HepG2 (cell line): ENCODE measurements at places on chromosomes 2 and 18. TPM values are rescaled to one million over a fixed set of nuclear protein-coding genes. Genes with fewer than 3 reads are reported as not detected.

DNA sequence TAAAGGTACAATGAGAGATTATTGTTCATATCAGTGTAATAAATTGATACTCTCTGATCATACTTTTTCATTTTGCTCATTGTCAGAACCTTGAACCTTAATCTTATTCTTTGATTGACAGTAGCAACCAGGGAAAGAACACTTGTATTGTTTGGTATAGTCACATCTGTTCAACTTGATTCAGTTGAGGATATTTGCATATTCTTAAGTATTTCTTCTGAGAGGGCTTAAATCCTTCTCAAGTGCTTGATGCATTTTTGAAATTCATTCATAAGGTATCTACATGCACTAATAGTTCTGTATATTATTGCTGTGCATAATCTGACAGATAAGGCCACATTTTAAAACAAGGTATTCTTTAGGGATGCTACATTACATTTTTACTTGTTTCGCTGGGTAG, 118.9 kb downstream of the EHBP1 start:
- H3K27me3 ChIP-seq = no peaks in the 10 kb centered on the region
- peaks cover 19% of the 10 kb centered on the region for H3K36me3 ChIP-seq
- peaks cover 15% of the 10 kb centered on the region for H3K4me1 ChIP-seq
- no peak overlapping the region for H3K4me3 ChIP-seq
- H3K27ac ChIP-seq = no peak overlapping the region

- H3K4me3 ChIP-seq = no peak overlapping the region
- DNase-seq = no peak
- H3K4me1 ChIP-seq = no peaks in the 10 kb centered on the region
- no peaks in the 10 kb centered on the region for H3K36me3 ChIP-seq
- no peaks in the 10 kb centered on the region for H3K27me3 ChIP-seq
Measured at GRCh38 chr2:223586261-223586660, 15.9 kb downstream of the SCG2 start.

DNA sequence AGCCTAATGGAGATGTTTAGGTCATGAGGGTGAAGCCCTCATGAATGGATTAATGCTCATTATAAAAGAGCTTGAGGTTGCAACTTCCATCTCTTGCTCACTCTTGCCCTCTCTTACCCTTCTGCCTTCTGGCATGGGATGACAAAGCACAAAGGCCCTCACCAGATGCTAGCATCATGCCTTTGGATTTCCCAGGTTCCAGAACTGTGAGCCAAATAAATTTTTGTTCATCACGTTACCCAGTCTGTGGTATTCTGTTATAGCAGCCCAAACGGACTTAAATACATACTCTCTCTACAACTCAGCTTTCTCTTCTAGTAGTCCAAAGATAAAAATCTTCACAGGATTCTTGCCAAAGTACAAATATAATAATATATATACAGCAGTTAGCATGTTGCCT, 75.8 kb downstream of the LNPK start:
- H3K4me1 ChIP-seq = no peaks in the 10 kb centered on the region
- H3K27me3 ChIP-seq = no peaks in the 10 kb centered on the region

- H3K4me1 ChIP-seq = no peaks in the 10 kb centered on the region
- H3K27ac ChIP-seq = no peak overlapping the region
- no peak for DNase-seq
- H3K4me3 ChIP-seq = no peak overlapping the region
- H3K27me3 ChIP-seq = no peaks in the 10 kb centered on the region
Measured at GRCh38 chr18:27728659-27729058, 448.3 kb downstream of the CDH2 start.

GRCh38 chr2:221107424-221107823, 464.7 kb downstream of the EPHA4 start:
- no peaks in the 10 kb centered on the region for H3K36me3 ChIP-seq
- no peaks in the 10 kb centered on the region for H3K4me1 ChIP-seq
- no peak for DNase-seq
- H3K27me3 ChIP-seq = no peaks in the 10 kb centered on the region
- no peak overlapping the region for H3K27ac ChIP-seq

- no peak overlapping the region for H3K27ac ChIP-seq
- no peaks in the 10 kb centered on the region for H3K27me3 ChIP-seq
- no peaks in the 10 kb centered on the region for H3K36me3 ChIP-seq
- H3K4me3 ChIP-seq = no peak overlapping the region
- DNase-seq = peak; percentile 43
Measured at GRCh38 chr2:204900487-204900886, 355.2 kb downstream of the PARD3B start.

GRCh38 chr2:59277671-59278070, 1036.5 kb upstream of the FANCL start:
- no peaks in the 10 kb centered on the region for H3K4me1 ChIP-seq
- H3K4me3 ChIP-seq = no peak overlapping the region
- DNase-seq = no peak
- H3K27me3 ChIP-seq = no peaks in the 10 kb centered on the region
- no peak overlapping the region for H3K27ac ChIP-seq

- H3K27me3 ChIP-seq = peaks cover 11% of the 10 kb centered on the region; the same call in 1 of the 3 replicates
- H3K4me1 ChIP-seq = no peaks in the 10 kb centered on the region
- no peak overlapping the region for H3K27ac ChIP-seq
- DNase-seq = no peak
- H3K4me3 ChIP-seq = no peak overlapping the region
Measured at GRCh38 chr18:75321431-75321830, 106.1 kb downstream of the SMIM21 start.

DNA sequence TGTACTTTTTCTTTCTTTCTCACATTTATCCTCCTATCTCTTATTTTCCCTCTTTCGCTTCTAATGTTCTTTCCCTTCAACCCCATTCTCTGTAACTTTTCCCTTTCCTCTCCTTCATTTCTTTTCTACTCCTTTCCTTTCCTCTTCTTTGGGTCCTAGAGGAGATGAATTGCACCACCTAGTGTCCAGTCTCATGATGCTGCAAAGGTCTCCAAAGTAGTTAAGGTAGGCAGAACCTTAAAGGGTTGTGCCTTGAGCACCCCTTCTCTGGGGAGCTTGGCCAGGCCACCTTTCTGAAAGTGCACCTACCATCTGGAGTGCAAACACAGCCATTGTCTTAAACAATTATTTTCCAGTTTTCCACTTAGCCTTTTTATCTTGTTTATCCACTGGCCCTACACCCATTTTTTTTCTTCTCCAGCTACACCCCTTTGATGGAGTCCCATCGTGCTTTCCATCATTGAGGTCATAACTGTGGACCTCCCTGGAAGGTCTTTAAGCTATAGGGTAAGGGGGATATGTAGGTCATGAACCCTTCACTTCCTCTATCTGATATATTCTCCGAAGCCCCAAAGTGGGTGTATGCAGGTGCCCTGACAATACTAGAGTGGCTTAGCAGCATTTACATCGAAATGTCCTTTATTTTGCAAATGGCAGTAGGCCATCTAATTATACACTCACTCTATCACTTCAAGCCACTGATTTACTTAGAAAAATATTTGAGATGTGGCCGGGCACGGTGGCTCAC, 155.9 kb downstream of the ESCO1 start:
- H3K36me3 ChIP-seq = no peaks in the 10 kb centered on the region
- no peak overlapping the region for H3K4me3 ChIP-seq
- peak; percentile 54 for DNase-seq
- peaks cover 2% of the 10 kb centered on the region; the same call in 1 of the 2 replicates for H3K4me1 ChIP-seq
- H3K27ac ChIP-seq = no peak overlapping the region

DNA sequence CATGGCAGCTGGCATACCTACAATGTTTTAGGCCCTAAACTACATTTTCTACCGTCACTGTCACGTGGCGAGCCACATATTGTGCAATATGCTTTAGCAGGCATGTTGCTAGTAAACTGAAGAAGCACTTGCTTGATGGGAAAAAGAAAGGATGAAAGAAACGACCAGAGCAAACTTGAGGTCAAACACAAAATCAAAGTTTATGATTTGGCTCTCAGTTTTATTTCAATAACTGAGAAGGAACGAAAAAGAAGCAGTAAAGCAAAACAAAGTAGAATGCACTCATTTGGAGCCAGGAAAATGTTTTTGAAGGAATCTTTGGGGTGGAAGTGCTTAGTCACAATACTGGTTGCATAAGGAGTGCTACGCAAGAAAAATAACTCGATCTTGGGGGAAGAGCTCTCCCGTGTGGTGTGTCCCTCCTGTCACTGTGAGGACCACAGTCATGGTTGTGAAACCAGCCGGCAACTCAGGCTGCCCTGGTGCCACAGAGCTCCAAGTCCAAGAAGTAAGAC, 349.8 kb downstream of the RBM43 start:
- H3K27ac ChIP-seq = no peak overlapping the region
- H3K36me3 ChIP-seq = no peaks in the 10 kb centered on the region
- DNase-seq = peak; percentile 24
- no peak overlapping the region for H3K4me3 ChIP-seq
- H3K27me3 ChIP-seq = no peaks in the 10 kb centered on the region

- no peak for DNase-seq
- no peaks in the 10 kb centered on the region for H3K27me3 ChIP-seq
- H3K4me3 ChIP-seq = no peak overlapping the region
- H3K27ac ChIP-seq = no peak overlapping the region
- no peaks in the 10 kb centered on the region for H3K4me1 ChIP-seq
- no peaks in the 10 kb centered on the region for H3K36me3 ChIP-seq
Measured at GRCh38 chr2:183998041-183998796, 600.1 kb upstream of the ZNF804A start.

GRCh38 chr2:152445791-152446201, 110.8 kb downstream of the FMNL2 start:
- DNase-seq = no peak
- H3K4me3 ChIP-seq = no peak overlapping the region
- H3K4me1 ChIP-seq = peaks cover 59% of the 10 kb centered on the region
- no peak overlapping the region for H3K27ac ChIP-seq
- no peaks in the 10 kb centered on the region for H3K27me3 ChIP-seq

- no peak for DNase-seq
- no peak overlapping the region for H3K4me3 ChIP-seq
- no peak overlapping the region for H3K27ac ChIP-seq
- H3K36me3 ChIP-seq = no peaks in the 10 kb centered on the region
- H3K4me1 ChIP-seq = peaks cover 37% of the 10 kb centered on the region
Measured at GRCh38 chr2:159612255-159612901, 4.0 kb downstream of the BAZ2B start.

GRCh38 chr2:96808176-96808837, 7.8 kb upstream of the CNNM3 start:
- no peaks in the 10 kb centered on the region for H3K36me3 ChIP-seq
- DNase-seq = no peak
- H3K4me1 ChIP-seq = peaks cover 76% of the 10 kb centered on the region
- H3K27ac ChIP-seq = no peak overlapping the region
- H3K4me3 ChIP-seq = no peak overlapping the region

- H3K36me3 ChIP-seq = no peaks in the 10 kb centered on the region
- peaks cover 15% of the 10 kb centered on the region for H3K4me1 ChIP-seq
- no peaks in the 10 kb centered on the region; the same call in 1 of the 2 replicates for H3K27me3 ChIP-seq
- H3K27ac ChIP-seq = no peak overlapping the region
- H3K4me3 ChIP-seq = no peak overlapping the region
- DNase-seq = no peak
Measured at GRCh38 chr2:11870584-11870983, 124.2 kb downstream of the LPIN1 start.

- no peak overlapping the region for H3K27ac ChIP-seq
- no peaks in the 10 kb centered on the region for H3K4me1 ChIP-seq
- H3K27me3 ChIP-seq = no peaks in the 10 kb centered on the region
- H3K4me3 ChIP-seq = no peak overlapping the region
- DNase-seq = no peak
Measured at GRCh38 chr18:60157810-60158209, 214.8 kb downstream of the MC4R start.

DNA sequence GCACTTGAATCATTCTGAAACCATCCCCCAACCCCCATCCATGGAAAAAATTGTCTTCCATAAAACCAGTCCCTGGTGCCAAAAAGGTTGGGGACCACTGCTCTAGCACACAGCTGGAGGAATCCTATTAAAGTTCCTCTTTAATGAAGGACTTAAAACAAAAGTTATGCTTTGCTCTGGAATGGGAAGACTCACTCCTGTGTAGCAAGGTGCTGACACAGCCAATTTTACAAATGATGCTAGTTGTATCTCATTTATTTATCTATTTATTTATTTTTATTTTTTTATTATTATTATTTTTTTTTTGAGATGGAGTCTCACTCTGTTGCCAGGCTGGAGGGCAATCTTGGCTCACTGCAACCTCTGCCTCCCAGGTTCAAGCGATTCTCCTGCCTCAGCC, 58.9 kb upstream of the NDUFV2 start:
- no peak overlapping the region for H3K4me3 ChIP-seq
- peaks cover 29% of the 10 kb centered on the region for H3K4me1 ChIP-seq
- H3K27ac ChIP-seq = no peak overlapping the region
- H3K27me3 ChIP-seq = no peaks in the 10 kb centered on the region

DNA sequence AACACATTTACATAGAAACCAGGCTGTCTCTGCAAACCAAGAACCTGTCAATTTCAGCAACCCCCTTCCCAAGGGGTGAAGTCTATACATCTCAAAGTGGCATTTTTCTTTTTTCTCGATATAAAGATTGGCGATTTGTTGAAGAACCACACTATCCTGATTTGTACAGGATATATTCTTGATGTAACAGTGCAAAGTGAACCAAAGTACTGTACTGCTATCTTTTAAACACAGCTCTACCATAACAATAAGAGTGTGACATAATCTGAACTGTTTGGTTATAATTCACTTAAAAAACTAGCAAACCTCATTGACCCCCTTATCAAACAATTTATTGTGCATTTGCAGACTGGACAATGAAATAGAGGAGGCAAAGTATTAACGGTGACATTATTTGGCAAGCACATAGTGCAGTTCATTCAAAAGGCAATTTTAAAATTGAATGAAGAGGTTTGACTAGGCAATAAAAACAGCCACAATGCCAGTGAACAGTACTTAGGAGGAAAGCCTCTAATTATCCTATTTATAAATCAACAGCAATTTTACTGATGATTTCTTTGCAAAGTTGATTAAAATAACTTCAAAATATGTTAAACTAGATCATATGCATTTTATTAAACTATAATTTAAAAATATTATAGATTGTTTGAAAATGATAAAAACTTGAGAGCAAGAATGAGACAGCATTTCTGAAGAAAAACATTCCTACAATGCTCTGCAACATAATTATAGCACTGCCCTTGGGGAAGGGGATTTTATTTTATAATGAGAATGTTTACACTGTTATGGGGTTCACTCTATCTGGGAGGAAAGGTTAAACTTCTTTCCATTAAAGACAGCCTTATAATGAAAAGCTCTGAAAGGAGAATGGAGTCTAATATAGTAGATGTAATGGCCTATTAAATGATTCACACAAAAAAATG, 440.9 kb downstream of the ZEB2 start:
- H3K27me3 ChIP-seq = no peaks in the 10 kb centered on the region
- H3K4me1 ChIP-seq = no peaks in the 10 kb centered on the region
- no peak for DNase-seq
- no peaks in the 10 kb centered on the region for H3K36me3 ChIP-seq
- H3K4me3 ChIP-seq = no peak overlapping the region

The IL1B gene
- total RNA-seq = not detected in 2 replicates

The IL1RL1 gene
- total RNA-seq = 0.02 and 0.06 TPM in 2 replicates

The TUBA3D gene
- not detected in 2 replicates for total RNA-seq

The ALLC gene
- total RNA-seq = 0.11 TPM in 1 of 2 replicates, not detected in the other

The EIPR1 gene
- 70.0 and 92.3 TPM in 2 replicates for total RNA-seq

The SCN9A gene
- 11.8 and 15.3 TPM in 2 replicates for total RNA-seq

The PKDCC gene
- 28.5 and 52.6 TPM in 2 replicates for total RNA-seq

The DOK1 gene
- 0.53 and 0.66 TPM in 2 replicates for total RNA-seq

The ZNF804A gene
- total RNA-seq = 0.06 and 0.07 TPM in 2 replicates

The ASAP2 gene
- total RNA-seq = 7.3 and 7.5 TPM in 2 replicates

The BBS5 gene
- total RNA-seq = 3.3 and 4.5 TPM in 2 replicates

The CTNNA2 gene
- not detected in 2 replicates for total RNA-seq

The EMILIN1 gene
- total RNA-seq = 4.0 and 9.7 TPM in 2 replicates

The NPAS2 gene
- total RNA-seq = 14.8 and 16.8 TPM in 2 replicates

The PRKAG3 gene
- not detected in 2 replicates for total RNA-seq

The CREG2 gene
- 0.18 TPM in 1 of 2 replicates, not detected in the other for total RNA-seq

The TBR1 gene
- total RNA-seq = not detected in 2 replicates

The MEIS1 gene
- 4.5 and 6.0 TPM in 2 replicates for total RNA-seq

The ZAP70 gene
- total RNA-seq = 0.18 and 0.51 TPM in 2 replicates

The CHST9 gene
- 7.5 and 9.6 TPM in 2 replicates for total RNA-seq

The APCDD1 gene
- total RNA-seq = 2.1 and 2.4 TPM in 2 replicates
